ENCODE measurements at places on chromosomes 2 and 18. TPM values are rescaled to one million over a fixed set of nuclear protein-coding genes. Genes with fewer than 3 reads are reported as not detected.

ANKZF1 gene
- polyA plus RNA-seq: 45.5 TPM

PIEZO2 gene
- not detected for polyA plus RNA-seq

GPC1 gene
- polyA plus RNA-seq: 0.36 TPM

NOL4 gene
- polyA plus RNA-seq: not detected

CDH20 gene
- not detected for polyA plus RNA-seq

DNMT3A gene
- 7.3 TPM for polyA plus RNA-seq

REG3A gene
- polyA plus RNA-seq: not detected

POTEI gene
- polyA plus RNA-seq: not detected

TRIM43 gene
- not detected for polyA plus RNA-seq

SIX3 gene
- not detected for polyA plus RNA-seq

GLI2 gene
- not detected for polyA plus RNA-seq

CSRNP3 gene
- polyA plus RNA-seq: not detected

TCF7L1 gene
- not detected for polyA plus RNA-seq

LOXL3 gene
- polyA plus RNA-seq: not detected

CNGA3 gene
- polyA plus RNA-seq: not detected

B3GNT2 gene
- 40.5 TPM for polyA plus RNA-seq

SLC14A1 gene
- 3.8 TPM for polyA plus RNA-seq

ATP6V1C2 gene
- polyA plus RNA-seq: 3.9 TPM

CCDC93 gene
- polyA plus RNA-seq: 8.8 TPM

C18orf54 gene
- polyA plus RNA-seq: 2.3 TPM

Data from naive B cell (primary cell).